ENCODE measurements at places on chromosomes 13 and 19.

DNA sequence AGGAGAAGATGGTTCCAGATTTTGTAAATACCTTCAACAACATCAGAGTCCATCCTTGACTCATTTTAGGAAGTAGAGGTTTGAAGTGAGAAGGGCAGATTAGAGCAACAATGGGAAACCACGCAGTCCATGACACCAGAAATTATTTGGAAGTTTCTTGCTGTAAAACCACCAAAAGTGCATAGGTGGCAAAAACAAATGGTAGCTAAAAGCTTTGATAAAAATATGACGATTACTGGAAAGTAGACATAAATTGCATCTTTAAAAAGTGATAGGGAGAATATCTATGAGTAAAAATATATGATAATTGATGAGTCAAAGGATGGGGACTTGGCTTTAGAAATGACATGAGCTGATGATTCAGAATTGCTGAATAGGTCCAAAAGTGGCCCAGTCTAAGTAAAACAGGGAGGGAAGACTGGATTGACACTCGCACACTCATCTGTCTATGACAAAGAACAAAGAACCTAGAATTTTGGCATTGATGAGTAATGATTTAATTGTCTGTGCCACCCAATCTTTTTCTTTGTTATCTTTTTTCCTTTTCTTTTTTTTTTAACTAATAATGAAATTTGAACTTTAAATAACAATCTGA lies 472.2 kb downstream of the MYO16 start:
- no peak for DNase-seq

DNA sequence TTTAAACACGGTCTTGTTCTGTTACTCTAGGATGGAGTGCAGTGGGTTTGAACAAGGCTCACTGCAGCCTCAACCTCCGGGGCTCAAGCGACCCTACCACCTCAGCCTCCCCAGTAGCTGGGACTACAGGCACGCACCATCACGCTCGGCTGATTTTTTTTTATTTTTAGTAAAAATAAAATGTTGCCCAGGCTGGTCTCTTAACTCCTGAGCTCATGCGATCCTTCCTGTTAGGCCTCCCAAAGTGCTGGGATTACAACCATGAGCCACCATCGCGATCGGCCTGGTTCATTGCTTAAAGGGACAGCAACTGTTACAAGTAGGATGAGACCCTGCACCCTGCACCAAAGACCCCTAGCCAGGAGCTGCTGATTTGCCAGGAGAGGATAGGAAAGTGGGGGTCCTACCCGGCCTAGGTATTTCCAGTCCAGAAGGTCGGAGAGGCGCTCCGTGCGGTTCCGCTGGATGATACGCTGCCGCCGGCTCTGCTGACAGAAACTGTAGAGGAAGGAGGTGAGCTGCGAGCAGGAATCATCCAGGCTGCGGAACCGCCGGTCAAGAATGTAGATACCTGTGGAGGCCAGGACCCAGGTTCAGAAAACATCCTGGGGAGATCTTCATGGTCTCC lies 5.1 kb downstream of the FTL start:
- no peak for DNase-seq

- no peak for DNase-seq
Observed at GRCh38 chr19:41356984-41357739, 3.4 kb upstream of the TGFB1 start.

GRCh38 chr13:26326562-26326961 lies 72.6 kb downstream of the CDK8 start:
- DNase-seq: no peak

DNA sequence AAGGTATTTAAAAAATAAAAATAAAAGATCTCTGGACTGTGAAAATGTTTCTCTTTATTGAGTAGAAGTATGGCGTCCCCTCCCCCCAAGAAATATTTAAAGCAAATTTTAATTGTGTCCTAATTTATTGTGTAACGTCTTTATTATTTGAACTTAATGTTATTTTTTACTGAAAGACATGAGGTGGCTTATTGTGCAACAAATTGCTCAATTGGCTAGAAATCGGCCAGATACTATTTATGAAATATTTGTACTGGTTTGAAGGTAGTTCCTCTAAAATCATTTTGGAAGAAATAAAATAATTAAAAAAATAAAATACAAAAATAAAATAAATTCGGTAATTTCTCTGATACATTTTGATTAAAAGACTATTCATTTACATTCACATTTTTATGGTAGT lies 162.3 kb downstream of the DACH1 start:
- no peak for DNase-seq

- no peak for DNase-seq
Observed at GRCh38 chr19:6038634-6039405, 60.9 kb upstream of the RANBP3 start.

DNA sequence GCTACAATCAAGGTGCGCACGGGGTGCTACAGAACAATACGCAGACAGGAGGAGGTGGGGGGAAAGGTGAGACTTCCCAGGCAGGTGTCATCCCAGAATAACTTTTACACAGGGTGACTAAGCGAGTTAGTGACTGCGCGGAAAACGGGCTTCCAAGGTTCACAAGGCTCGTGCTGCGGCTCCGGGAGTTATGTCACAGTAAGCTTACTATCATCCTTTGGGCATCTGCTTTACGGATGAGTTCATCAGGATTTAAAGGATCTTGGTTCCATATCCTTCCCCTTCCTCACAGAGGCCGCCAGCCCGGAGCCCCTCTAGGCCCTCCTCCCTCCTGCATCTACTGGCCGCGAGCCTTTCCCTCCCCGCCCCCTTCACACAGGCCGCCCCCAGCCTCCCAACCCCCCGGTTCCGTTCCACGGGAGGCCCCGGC lies 474 bp upstream of the IFT88 start:
- no peak for DNase-seq

GRCh38 chr13:31733066-31733465 lies 6.3 kb upstream of the RXFP2 start:
- no peak for DNase-seq

DNA sequence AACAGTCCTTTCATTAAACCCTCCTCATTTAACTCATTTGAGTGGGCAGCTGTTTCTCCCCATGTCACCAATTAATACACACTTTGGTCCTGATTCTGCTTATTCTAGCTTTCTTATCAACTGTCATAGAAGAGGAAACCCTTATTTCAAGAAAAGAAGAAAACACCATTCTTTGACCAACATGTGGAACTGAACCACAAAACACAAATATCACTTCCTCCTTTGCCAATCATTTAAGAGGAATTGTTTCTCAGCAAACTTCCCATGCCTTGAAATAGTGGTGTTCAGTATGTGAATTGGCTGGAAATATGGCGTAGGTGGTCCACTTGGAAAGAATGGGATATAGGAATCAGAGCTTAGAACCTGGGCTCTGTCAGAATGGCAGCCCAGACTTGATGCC lies 20.4 kb downstream of the MBD3L2B start:
- no peak for DNase-seq

DNA sequence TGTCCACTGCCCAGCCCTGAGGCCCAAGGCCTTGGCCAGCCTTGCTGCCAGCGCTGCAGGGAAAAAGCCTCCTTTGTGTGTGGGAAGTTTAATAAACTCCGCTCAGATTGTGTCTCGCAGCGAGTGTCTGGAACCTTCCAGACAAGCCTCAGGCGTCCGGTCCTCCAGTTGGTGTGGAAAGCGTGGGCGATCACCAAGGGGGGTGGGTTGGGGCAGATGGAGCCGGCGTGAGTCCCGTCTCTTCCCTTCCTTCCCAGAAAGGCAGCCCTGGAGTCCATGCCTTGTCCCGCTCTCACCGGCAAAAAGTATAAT lies 4.6 kb downstream of the STK11 start:
- DNase-seq: no peak

GRCh38 chr19:6532244-6532999 lies 1.6 kb downstream of the TNFSF9 start:
- no peak for DNase-seq

GRCh38 chr13:98717256-98717655 lies 35.2 kb downstream of the SLC15A1 start:
- DNase-seq: no peak

DNA sequence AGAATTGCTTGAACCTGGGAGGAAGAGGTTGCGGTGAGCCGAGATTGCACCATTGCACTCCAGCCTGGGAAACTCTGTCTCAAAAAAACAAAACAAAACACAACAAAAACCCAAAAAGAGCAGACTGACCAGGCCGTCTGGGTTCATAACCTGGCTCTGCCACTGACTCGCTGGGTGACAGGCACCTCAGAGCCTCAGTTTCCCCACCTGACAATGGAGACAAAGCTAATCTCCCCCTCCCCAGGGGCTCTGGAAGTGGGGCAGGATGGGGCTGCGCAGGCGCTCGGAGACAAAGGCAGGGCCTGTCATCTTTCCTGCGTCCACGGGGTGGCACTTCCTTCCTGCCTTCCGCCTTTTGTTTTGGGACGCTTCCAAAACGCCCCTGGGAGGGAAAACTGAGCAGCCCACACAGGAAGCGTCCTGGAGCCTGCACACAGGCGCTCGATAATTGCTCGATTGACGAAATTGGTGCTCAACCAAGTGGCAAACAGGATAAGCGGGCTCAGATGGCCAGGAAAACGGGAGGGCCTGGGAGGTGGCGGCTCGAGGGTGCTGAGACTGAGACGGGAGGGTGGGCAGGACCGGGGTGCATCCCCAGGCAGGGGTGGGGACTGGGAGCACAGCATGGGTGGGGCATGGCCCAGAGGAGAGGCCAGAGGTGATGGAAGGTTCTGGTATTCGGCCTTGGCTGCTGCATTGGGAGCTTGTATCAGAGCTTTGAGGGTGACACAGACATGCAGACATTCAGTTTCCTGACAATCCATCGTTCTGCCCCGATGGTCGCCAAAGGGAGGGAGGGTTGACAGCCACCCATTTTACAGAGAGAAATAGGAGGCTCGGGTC lies 17.8 kb downstream of the SPC24 start:
- peak; percentile 21 for DNase-seq

- peak; percentile 63 for DNase-seq
Observed at GRCh38 chr19:49555600-49556411, 24.6 kb downstream of the NOSIP start.

DNA sequence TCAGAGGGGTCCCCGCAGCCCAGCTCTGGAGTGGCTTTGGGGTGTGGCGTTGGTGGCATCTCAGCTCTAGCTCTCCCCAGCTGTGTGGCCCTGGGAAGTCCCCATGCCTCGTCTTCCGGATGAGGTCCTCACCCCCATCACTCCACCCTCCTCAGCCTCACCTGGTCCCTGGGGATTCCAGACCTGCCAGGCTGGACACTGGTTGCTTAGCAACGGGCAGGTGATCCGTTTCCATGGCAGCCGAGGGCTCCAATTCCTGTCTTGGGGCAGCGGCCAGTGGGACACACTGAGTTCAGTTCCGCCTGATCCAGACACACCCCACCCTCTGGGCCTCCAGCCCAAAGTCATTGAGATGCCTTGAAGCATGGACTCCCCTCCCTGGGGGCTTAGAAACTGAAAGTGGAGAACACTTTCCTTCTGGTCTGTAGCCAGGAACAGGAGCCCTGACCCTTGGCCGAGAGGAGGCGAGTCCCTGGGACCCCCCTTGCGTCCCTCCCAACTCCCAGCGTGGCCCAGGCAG lies 7.7 kb upstream of the MISP start:
- DNase-seq: no peak

- DNase-seq: no peak
Observed at GRCh38 chr13:110642291-110642981, 27.1 kb downstream of the NAXD start.

- DNase-seq: peak; percentile 4
Observed at GRCh38 chr13:79481685-79482052, 714 bp downstream of the NDFIP2 start.

DNA sequence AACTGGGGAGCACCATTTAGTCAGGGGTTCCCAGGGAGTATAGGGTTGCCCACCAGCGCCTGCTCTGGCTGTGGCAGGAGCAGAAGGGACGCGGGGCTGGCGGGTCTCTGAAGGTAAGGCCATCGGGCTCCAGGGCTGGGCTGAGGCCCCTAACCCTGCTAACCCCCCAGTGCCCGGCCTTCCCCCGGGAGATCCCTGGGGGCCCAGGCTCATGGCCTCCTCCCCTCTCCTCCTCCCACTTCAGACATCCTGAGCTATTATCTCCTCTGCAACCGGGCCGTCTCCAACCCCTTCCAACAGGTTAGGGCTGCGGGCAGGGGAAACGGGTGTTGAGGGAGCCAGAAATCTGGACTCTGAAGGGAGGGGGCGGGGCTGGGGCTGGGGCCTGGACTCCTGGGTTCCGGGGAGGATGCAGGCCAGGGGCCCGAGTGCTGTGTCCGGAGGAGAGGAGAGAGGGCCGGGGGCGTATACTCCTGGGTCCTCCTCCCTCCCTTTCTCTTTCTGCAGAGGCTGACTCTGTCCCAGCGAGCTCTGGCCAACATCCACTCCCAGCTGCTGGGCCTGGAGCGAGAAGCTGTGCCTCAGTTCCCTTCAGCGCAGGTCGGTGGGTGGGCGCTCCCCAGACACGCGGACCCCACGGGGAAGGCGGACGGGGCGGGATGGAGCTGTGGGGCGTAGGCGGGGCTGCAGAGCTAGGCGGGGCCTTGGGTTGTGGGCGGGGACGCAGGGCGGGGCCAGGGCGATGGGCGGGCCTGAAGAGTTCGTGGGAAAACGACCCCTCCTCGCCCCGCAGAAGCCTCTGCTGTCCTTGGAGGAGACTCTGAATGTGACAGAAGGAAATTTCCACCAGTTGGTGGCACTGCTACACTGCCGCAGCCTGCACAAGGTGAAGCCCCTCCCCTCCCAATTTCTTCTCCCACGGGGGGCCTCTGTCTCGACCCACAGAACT lies 15.3 kb downstream of the TTYH1 start:
- no peak for DNase-seq

GRCh38 chr19:24140099-24140498 lies 53.1 kb downstream of the ZNF254 start:
- no peak for DNase-seq

DNA sequence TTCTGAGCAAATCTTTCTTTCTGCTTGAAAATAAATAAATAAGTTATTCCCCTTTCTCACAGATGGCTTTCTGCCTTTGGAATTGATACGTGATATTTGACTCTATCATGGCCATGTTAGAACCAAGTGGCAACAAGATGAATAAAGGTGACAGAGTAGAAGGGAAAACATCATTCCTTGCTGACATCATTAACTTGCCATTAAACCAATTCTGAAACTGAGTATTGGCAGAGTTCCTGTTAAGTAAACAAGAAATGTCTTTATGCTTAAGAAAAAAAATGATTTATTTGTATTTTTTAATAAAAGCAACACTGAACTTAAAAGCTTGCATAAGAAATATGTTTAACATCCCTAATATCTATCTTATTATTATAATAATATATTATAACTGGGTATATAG lies 828.1 kb downstream of the PCDH9 start:
- DNase-seq: no peak

DNA sequence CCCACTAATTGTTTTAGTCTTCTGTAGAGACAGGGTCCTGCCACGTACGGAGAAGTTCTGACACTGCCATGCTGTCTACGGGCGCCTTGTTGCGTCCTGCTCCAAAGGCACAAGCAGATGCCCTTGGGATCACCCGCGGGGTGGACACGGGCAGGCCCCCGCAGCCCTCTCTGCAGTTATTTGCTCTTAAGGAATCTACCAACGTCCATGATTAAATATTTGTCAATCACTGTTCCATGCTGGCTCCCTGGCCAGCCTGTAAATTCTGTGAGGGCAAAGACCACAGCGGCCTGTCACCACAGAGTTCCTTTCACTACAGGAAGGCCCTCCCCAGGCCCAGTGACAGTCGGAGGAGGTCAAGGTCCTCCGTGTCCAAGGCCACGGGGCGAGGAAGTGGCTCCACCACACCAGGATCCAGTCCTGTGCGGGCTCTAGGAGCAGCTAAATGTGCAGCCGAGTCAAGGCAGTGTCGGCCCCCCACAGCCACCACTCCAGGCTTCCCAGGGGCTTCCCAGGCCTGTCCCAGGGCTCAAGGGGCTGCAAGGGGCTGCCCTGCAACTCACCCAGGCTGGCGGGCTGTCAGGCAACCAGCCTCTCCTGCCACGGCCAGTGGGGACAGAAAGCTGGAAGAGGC lies 2.1 kb downstream of the RNF126 start:
- no peak for DNase-seq

- no peak for DNase-seq
Observed at GRCh38 chr13:101649488-101650126, 197.1 kb downstream of the ITGBL1 start.

Data from stimulated activated CD4-positive, alpha-beta T cell treated with anti-CD3 and anti-CD28 coated beads, Interleukin-15, amount 100 ng/mL, for 1 hour (primary cell).